ENCODE measurements at places on chromosomes 16 and 17. TPM values are rescaled to one million over a fixed set of nuclear protein-coding genes. Genes with fewer than 3 reads are reported as not detected.

Gene PYCARD
- 93.8 TPM for total RNA-seq

Gene KRT40
- total RNA-seq, result 0.39 TPM

Gene GAS2L2
- 0.08 TPM for total RNA-seq

Gene TBC1D3
- not detected for total RNA-seq

Gene UMOD
- not detected for total RNA-seq

DNA sequence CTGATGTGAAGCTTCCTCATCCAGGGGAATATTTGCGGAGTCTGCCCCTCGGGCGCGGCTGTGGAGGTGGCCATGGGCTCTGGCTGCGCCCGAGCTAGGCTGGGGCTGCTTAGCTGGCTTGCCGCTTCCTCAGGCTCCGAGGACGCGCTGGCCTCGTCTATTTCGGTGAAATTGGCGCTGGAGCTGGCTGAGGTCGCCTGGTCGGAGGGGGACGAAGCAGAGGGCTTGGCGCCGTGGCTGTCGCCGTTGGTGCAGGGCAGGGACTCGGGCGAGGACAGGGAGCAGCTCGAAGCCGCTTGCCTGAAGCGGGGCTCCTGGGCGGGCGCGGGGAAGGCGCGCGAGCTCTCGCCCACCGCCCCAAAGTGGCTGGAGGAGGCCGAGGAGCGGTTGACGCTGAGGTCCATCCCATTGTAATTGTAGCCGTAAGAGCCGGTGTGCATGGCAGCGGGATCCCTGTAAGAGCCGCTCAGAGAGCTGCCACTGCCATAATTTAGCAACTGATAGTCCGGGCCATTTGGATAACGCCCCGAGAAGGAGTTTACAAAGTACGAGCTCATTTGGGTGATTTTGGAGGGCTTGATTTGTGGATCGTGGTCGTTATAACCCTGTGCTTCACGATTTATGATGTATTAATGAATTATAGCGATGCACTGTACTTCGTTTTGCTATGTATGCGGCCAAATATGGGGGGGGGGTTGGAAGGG is at the start of gene HOXB5:
Gene HOXB5 (minus strand): TSS at position 654 of the 704 bp plus-strand sequence. CDS start 97 bp downstream, at position 557.
- DNase-seq, result no peak

DNA sequence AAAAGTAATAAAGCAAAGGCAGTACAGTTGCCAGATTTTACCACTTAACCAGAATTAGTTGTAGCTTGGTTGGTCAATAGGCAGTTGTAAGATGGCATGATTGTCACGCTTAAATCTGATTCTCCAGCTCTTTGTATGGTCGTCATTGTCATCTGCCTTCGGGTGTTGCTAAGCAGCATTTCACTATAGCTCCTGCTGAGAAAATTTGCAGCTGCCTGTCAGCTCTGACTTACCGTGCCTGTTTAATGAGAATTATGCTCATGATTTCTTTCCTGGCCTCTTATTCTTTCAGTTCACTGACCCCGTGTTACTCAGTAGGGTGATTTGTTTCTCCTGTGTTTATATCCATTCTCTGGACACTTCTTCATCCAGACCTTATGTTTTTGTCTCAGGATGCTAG is 66.7 kb downstream of the TANGO6 start:
- DNase-seq, result no peak

DNA sequence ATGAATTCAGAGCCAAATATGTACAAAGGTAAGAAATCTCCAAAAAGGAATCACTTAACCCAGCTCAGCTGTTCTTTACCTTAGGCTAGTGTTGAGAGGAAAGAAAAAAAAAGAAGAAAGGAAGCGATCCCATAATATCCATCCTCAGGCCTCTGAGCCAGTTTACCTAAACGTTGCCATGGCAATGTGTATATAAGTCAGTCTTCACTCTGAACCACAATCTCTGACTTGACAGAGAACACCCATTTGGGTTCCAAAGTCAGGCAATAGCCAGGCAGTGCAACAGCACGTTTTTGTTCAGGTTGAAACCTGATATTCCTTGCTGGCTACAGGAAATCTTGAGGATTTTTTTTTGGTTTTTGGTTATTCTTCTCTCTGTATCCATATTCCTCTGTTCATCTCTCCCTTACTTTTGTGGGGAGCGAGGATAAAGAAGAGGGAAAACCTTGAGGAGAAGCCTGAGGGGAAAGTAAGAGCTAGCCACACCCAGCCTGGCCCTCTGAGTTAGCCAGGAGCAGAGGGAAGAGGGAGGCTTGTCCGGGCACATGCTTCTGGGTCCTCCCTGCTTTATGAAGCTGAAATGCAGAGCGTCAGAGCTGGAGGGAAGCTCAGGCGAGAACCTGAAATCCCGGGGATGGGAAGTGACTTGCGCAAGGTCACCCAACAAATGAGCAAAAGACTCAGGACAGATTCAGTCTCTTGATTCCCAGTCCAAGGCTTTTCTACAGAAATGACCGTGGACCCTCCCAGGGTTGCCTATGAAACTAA is 152.7 kb downstream of the SOX9 start:
- DNase-seq, result no peak

DNA sequence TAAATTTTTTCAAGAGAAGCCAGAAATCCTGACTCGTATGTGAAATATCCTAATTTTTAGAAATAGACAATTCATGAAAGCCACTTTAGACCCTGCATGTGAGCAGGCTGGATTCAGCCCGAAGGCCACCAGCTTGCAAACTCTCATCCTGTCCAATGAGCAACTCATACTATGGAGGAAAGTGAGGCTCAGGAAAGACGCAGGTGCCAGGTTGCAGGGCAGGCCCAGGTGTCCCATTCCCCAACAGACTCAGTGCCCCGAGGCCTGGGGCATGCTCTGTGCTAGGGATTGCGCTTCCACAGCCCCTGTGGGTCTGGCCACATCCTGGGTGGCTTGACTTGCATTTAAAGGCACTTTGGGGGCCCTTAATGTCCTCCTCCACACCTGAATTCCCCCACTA is 16.7 kb upstream of the RASD1 start:
- no peak for DNase-seq

DNA sequence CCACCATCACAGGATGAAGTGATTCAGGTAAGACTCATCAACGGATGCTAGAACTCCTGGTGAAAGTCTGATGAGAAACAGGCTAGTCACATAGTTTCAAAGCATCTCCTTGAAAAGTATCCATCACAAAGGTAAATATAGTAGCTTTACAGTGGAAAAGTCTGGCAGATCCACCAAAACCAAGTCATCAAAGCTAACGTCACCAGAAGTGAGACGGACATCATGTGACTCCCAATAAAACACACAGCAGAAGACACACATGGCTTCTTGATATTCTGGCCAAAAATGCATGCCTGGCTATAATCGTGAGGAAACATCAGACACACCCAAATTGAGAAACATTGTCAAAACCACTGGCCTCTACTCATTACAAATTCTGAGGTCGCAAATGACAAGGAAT is 17.9 kb upstream of the TRPV3 start:
- no peak for DNase-seq

DNA sequence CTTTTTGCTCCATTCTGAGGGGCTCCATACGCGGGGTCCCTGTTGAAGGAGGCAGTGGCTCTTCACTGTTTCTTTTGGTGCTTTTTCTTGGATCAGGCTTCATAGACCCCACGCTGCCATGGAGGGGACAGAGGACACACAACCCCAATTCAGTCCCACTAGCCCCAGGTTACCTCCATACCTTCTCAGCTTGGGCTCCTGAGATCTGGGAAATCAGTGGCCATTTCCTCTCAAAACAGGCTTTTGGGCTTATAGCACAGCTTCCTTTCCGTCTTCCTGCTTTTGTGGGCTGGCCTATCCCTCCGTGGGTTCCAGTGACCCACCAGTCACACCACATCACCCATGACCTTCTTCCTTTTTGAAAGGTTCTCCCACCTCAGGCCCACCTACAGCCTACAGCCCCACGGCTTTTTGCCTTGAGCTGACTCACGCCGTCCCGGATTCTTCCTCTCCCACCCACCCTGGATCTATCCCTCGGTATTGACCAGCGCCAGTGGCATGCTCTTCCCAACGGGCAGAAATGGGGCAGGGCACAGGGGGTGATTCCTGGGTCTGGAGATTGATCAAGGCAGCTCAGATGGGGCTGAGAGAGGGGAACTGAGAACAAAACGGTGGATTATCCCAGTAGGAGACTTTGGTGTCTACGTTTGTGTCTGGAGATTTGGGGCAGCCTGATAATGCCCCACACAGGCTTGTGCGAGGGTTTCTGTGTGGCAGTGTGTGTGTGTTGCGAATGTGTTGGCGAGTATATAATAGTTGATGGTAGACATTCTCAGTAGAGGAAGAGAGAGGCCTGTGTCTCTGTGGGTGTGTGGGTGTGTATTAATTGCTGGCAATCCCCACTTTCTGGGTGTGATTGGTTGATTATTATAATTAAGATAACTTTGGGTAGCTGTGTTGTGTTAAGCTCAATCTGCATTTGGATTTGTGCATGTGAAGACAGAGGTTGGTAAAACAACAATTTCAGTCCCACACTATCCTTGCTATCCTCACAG is 3.8 kb downstream of the TBX21 start:
- no peak for DNase-seq

GRCh38 chr17:42017866-42018200 is 594 bp upstream of the DNAJC7 start:
- peak; percentile 59 for DNase-seq

- DNase-seq, result no peak
These were observed 138.9 kb downstream of the C16orf95 start for GRCh38 chr16:87178177-87178863.

DNA sequence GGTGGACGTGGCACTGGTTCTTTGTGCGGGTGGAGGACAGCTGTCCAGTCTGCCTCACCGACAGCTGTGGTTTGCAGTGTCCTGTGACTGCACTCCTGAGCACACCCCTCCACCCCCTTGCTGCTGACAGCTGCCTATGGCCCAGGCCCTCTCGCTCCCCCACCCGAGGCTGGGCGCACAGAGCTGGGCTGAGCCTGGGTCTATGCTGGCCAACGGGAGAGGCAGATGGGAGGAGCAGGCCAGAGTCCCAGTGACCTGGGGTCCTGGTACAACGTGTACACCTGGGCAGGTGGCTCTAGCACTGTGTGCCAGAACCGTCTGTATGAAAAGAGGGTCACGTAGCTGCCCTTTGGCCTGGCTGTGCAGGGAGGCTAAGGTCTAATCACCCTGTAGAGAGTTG is 30.5 kb downstream of the BAIAP2 start:
- no peak for DNase-seq

- peak; percentile 34 for DNase-seq
These were observed 112.1 kb downstream of the UTP18 start for GRCh38 chr17:51372345-51373004.

- DNase-seq, result no peak
These were observed 12.2 kb downstream of the USB1 start for GRCh38 chr16:58013201-58013956.
